GM23338 (cell line): ENCODE measurements at places on chromosomes 6 and 20.

GRCh38 chr6:5302995-5303622 is 41.8 kb downstream of the FARS2 start:
- no peak overlapping the region for H3K4me3 ChIP-seq
- peak; percentile 88 for DNase-seq
- H3K27me3 ChIP-seq: no peaks in the 10 kb centered on the region

DNA sequence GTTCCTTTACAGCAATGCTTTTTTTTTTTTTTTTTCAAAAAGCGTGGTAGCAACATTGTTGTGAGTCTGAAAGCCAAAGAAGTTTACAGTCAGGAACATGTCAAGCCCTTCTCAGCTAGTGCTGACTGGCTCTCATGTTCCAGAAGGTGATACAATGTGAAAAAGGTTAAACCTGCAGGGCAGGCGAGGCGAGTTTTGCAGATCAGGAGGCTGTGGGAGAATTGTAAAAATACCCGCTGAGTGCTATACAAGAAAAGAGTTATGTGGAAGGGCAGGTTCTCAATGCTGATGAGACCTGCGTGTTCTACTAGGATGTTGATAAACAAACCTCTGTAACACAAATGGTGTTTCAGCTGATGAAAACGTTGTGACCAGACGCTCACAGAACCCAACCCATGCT is 30.9 kb upstream of the RPP40 start:
- H3K4me1 ChIP-seq: peaks cover 22% of the 10 kb centered on the region
- H3K4me3 ChIP-seq: no peak overlapping the region
- no peak for DNase-seq

- H3K27ac ChIP-seq: peak overlapping the region; percentile 83; the same call in 1 of the 2 replicates
- H3K4me3 ChIP-seq: peak overlapping the region; percentile 91
- peaks cover 19% of the 10 kb centered on the region for H3K27me3 ChIP-seq
Observed at GRCh38 chr20:38805958-38806854, 709 bp downstream of the PPP1R16B start.

DNA sequence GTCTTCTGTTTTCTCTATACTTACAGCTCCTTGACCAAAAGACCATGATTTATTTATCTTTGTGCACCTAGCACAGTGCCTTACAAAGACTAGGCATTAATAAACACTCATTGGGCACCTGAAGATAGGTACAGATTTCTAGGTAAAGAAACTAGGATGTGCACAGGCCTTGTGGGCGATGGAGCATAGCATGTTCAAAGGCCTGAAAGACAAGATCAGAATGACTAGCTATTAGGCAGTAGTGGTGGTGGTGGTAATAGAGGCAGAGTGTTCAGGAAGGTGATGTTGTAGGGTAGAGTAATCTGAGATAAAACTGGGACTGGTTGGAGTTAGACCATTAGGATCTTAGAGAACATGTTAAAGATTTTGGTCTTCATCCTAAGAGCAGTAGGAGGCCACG is 3.9 kb downstream of the TXLNB start:
- peaks cover 13% of the 10 kb centered on the region for H3K4me1 ChIP-seq
- no peak overlapping the region for H3K27ac ChIP-seq
- no peaks in the 10 kb centered on the region for H3K36me3 ChIP-seq
- no peak for DNase-seq

DNA sequence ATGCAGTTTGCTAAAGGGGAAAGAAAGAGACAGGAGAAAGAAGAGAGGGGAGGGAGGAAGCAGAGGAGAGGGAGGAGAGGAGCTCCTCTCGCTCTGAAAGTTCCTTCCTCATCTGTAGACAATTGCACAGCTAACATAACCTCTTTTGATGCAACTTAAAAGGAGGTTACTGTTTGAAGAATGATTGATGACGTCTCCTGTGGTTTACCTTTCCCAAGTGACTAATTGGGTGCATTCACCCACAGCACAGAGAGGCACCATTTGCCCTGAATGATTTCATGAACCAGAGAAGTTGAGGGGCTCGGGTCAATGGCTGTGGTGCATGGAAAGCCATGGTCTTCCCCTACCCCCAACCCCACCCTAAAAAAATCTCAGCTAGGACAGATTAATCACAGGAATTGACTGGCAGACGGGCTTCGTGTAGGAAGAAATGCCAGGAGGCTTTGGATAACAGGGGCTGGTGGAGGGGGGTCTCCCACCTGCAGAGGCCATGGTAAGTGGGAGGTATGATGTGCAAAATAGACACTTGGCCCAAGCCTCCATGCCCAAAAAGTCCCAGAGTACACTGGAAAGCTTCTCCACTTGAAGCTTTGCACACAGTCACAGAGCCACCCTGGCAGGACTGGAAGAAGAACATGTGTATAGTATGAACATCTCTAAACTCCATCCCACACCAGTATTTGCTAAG is 213.7 kb downstream of the ANKRD60 start:
- H3K27ac ChIP-seq: no peak overlapping the region
- no peaks in the 10 kb centered on the region for H3K36me3 ChIP-seq
- H3K4me1 ChIP-seq: peaks cover 5% of the 10 kb centered on the region; the same call in 1 of the 2 replicates
- no peaks in the 10 kb centered on the region for H3K27me3 ChIP-seq

DNA sequence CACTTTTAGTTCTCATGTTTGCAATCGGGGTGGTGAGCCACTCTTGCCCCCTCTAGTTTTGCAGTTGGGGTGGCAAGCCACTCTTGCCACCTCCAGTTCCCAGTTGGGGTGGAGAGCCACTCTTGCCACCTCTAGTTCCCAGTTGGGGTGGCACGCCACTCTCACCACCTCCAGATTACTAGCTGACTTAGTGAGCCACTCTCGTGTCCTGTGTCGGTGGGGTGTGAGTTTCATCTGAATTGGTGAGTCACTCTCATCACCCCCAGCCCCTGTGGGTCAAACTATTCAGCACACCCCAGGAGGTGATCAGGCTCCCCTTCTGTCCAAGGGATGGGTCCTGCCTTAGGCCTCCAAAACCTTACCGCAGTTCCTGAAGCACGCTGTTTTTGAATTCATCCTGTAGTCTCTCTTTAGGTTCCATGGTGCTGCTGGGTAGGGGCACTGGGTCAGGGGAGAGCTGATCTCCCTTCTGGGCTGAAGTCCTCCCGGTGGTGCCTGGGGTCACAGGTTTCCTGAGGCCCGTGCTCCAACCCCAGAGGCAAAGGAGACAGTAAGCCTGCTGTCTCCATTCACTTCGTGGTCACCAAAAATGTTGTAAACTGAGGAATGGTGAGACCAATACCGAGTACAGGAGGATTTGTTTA is 224.2 kb upstream of the SYNCRIP start:
- no peaks in the 10 kb centered on the region for H3K36me3 ChIP-seq
- H3K4me3 ChIP-seq: no peak overlapping the region
- no peak for DNase-seq
- H3K27me3 ChIP-seq: no peaks in the 10 kb centered on the region
- H3K4me1 ChIP-seq: no peaks in the 10 kb centered on the region
- H3K27ac ChIP-seq: no peak overlapping the region

- no peaks in the 10 kb centered on the region for H3K36me3 ChIP-seq
- no peaks in the 10 kb centered on the region for H3K27me3 ChIP-seq
- H3K4me3 ChIP-seq: no peak overlapping the region
- H3K4me1 ChIP-seq: peaks cover 9% of the 10 kb centered on the region
- DNase-seq: peak; percentile 85
- no peak overlapping the region for H3K27ac ChIP-seq
Observed at GRCh38 chr20:12012241-12013222, 94.8 kb downstream of the BTBD3 start.

- no peaks in the 10 kb centered on the region for H3K27me3 ChIP-seq
- H3K4me3 ChIP-seq: no peak overlapping the region
- no peak for DNase-seq
- no peak overlapping the region for H3K27ac ChIP-seq
- H3K36me3 ChIP-seq: no peaks in the 10 kb centered on the region
Observed at GRCh38 chr6:14552891-14553290, 435.3 kb downstream of the CD83 start.

DNA sequence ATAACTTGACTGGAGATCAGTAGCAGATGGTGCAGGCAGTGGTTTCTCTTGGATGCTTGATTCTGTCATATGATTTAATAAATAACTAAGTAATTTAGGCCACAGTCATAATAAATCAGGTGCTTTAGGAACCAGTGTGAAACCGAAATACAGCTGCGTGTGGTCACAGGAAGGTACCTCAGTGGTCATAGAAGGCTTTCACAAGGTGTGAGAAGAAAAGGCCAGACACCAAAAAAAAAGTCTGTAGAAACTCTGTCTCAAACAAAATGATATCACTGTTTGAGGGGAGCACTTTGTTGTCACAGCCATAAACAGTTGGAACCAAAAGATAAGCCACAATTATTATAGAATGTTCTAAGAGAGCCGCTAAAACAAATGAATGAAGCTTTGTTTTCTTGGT is 56.5 kb downstream of the ARMC2 start:
- H3K27me3 ChIP-seq: no peaks in the 10 kb centered on the region
- H3K4me3 ChIP-seq: no peak overlapping the region
- H3K27ac ChIP-seq: no peak overlapping the region
- DNase-seq: no peak
- no peaks in the 10 kb centered on the region for H3K36me3 ChIP-seq
- no peaks in the 10 kb centered on the region for H3K4me1 ChIP-seq

- no peaks in the 10 kb centered on the region for H3K36me3 ChIP-seq
- H3K4me3 ChIP-seq: no peak overlapping the region
- no peaks in the 10 kb centered on the region for H3K4me1 ChIP-seq
Observed at GRCh38 chr6:80725156-80725930, 618.9 kb downstream of the BCKDHB start.

DNA sequence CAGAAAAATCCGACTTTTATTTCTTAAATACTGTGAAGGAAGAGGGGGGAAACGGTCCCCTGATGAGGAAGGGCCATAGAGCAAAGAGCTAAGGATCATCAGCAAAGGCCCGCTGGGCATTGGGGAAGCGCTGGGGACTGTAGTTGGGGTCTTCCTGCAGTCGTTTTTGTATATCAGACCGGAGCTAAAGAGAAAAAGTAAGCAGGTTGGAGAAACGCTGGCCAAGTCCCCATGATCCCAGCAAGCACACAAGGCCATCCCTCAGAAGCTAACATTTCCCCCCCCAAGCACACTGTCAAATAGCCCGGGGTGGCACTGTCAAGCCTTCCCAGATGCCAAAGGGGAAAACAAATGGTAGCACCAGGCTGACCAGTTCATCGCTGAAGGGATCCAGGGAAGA is 13.4 kb downstream of the BAG6 start:
- H3K4me3 ChIP-seq: no peak overlapping the region
- H3K4me1 ChIP-seq: no peaks in the 10 kb centered on the region
- H3K36me3 ChIP-seq: peaks cover 54% of the 10 kb centered on the region
- H3K27me3 ChIP-seq: no peaks in the 10 kb centered on the region

DNA sequence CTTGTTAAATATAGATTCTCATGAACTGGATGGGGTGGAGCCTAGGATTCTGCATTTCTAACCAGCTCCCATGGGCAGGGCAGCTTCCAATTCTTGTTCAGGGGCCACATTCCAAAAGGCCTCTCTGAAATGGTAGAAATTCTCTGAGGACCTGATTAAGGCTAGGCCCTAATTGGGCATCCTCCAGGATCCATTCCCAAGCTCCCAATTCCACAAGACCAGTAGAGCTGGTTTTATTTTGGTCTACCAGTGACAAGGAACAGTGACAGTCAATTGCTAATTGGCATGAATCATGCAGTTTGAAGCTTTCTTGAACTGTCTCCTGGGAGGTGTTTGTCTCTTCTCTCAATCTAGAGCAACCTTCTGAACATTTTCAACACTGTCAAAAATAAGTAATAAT is 3.0 kb downstream of the THBD start:
- H3K36me3 ChIP-seq: no peaks in the 10 kb centered on the region; the same call in 1 of the 2 replicates
- H3K4me1 ChIP-seq: peaks cover 28% of the 10 kb centered on the region
- no peak overlapping the region for H3K27ac ChIP-seq

- H3K4me1 ChIP-seq: peaks cover 14% of the 10 kb centered on the region; the same call in 1 of the 2 replicates
- peaks cover 33% of the 10 kb centered on the region for H3K27me3 ChIP-seq
- H3K36me3 ChIP-seq: no peaks in the 10 kb centered on the region
Observed at GRCh38 chr20:62638679-62639406, 3.5 kb upstream of the SLCO4A1 start.

DNA sequence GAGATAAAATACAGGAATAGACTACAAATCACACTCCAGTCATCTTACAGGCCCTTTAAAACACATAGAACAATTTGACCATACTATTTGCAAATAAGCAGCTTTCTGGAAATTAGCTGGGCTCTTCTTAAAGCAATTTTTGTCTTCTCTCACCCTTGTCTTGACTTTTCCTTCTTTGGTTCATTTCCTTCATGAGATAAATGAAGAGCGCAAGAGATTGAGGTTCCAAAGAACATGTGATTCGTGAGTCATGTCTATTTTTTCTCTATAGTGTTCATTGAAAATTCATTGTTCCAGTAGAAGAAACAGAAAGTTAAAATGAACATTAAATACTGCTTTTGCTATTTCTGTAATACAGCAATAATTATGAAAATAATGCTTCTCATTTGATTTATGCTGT is 33.9 kb downstream of the PRDM1 start:
- H3K4me3 ChIP-seq: no peak overlapping the region
- H3K27ac ChIP-seq: no peak overlapping the region
- no peaks in the 10 kb centered on the region for H3K36me3 ChIP-seq
- no peaks in the 10 kb centered on the region for H3K27me3 ChIP-seq

DNA sequence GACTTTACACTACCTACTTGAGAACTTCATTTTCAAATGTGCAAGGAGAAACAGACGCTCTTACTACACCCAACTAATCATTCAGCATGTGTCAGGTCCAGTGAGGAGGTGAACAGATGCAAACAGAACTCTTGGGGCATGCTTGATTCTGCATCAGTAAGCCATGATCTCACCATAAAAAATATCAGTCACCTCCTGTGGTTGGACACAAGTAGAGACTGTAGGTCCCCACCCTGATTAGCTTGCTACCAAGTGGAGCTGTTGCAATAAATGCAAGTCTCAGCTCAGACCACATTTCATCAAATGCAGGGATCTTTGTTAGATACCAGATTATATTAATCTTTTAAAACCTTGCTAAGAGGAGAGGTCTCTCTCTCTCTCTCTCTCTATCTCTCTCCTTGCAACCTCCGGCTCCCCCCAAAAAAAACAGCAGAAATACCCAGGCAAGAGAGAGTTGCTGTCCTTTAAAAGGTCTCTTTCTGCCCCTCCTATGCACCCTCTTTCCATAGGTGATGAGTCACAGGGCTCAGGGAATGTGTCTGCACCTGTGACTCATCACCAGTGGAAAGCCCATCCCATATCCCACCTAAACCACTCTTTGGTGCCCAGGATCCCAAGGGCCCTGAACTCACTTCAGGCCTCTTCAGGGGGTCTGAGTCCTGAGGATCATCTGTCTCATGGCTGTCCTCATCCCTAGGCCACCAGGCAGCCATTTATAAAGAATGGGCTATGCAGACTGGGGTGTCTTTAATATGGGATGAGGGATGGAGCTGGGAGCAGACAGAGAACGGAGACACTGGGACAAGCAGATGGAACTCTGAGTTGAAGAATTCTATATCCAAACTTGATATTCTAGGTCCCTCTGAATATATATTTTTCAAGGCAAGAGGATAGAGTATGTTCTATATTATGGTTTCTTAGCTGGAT is 154.5 kb downstream of the QRSL1 start:
- H3K36me3 ChIP-seq: peaks cover 8% of the 10 kb centered on the region
- no peaks in the 10 kb centered on the region for H3K27me3 ChIP-seq
- H3K27ac ChIP-seq: no peak overlapping the region
- H3K4me1 ChIP-seq: no peaks in the 10 kb centered on the region
- H3K4me3 ChIP-seq: no peak overlapping the region
